Esophagus muscularis mucosa (tissue), 4 donors: ENCODE measurements at places on chromosomes 1 and 21. TPM values are rescaled to one million over a fixed set of nuclear protein-coding genes. Genes with fewer than 3 reads are reported as not detected.
A peak's percentile ranks its signal among the peaks of the same experiment; 100 is the strongest.

DNA sequence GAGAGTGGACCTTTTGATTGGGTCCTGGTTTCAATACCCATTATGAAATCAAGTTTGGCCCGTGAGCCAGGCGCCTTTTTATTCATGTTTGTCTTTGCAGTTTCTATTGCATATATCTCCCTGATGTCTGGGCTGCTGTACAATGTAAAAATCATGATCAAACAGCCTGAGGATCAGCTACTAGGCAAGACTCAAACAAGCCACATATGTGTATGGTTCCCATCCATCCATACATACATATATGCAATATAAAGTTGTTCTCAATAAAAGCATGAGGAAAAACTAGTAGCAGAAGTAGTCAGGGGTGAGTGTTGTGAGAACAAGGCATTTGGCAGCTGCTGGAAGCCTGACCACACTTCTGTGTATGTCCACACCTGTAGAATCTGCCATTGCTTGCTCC, 562.4 kb upstream of the USP24 start:
- no peak for DNase-seq

GRCh38 chr21:33374080-33374449, 29.1 kb upstream of the IFNGR2 start:
- no peak for DNase-seq

DNA sequence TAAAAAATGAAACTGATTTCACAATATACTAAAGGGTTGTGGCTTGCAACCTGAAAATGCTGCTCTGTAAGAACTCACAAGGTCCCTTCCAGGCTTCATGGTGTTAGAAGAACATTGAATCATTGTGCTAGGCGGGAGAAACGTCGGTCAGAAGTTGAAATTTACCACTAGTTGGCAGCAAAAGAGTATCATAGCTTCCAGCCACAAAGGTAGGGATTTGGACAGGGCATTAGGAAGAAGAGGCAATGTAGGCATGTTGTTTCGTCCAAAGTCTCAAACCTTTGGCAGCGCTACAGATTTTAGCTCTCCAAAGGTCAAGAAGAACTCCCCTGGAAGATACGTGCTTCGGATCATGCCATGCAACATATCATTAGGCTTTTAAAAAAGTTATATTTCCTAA, 62.5 kb upstream of the ZP4 start:
- no peak for DNase-seq

DNA sequence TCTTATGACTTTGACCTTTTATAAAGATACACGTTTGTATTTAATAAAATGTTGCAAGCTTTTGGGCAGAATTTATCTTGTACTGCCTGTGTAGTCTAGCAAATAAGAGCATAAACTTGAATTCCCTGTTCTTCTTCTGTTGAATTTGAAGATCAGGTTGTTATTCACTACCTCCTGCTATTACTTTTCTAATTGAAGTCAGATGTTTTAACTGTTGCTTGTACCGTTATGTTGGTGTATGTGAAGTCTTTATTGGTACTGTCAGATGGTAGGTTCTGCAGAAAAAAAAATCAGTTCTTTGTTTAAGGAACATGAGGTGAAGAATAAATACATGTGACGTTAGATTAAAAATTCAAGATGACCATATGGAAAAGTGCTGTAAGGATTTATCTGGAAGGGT, 69.1 kb downstream of the DYRK1A start:
- no peak for DNase-seq

GRCh38 chr1:203252678-203253077, 23.2 kb upstream of the CHIT1 start:
- DNase-seq, result no peak

GRCh38 chr1:147815503-147815902, 55.1 kb upstream of the GJA5 start:
- no peak for DNase-seq

GRCh38 chr1:98893371-98893770, 111.3 kb downstream of the PLPPR5 start:
- DNase-seq, result no peak

GRCh38 chr1:54163051-54163450, 10.3 kb upstream of the CDCP2 start:
- DNase-seq, result no peak

DNA sequence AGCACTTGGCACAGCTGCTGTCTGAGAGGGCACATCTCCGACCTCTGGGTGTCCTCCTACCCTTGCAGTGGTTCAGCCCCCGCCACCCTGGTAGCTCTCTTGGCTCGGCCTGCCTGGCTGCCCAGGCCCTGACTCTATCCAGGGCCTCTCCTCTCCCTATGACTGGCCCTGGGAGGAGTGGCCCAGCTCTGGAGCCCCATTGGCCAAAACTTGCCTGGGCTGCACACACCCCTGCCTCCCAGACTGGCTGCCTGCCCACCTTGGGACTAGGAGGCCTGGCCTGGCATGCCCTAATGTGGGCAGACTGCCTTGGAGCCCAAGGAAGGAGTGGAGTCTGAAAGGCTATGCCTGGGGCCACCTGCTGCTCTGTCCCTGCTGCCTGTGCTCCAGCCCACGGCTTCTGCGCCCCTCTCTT, 33.6 kb downstream of the ACOT11 start:
- DNase-seq, result peak; percentile 95

GRCh38 chr1:181396171-181396670, 87.1 kb upstream of the CACNA1E start:
- no peak for DNase-seq

- DNase-seq, result no peak
These were observed 15.4 kb upstream of the NASP start for GRCh38 chr1:45568421-45568820.

DNA sequence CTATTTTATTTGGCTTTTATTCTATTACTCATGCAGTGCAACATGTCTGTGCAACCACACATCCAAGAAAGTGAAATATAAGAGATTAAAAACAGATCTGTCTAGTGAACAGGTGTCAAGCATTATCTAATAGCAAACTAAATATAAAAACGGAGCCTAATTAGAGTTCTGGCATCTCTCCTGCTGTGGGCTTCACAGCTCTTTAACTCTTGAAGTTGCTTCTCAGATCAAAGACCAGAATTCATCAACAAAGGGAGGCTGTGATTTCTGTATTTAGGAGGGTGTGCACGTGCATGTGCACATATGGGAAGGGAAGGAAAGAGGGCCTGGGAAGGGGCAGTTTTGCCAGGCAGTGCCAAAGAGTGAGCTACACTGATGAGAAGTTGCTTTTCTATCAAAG, 81.0 kb downstream of the MIS18A start:
- DNase-seq, result peak; percentile 82

SLC19A2 gene
- total RNA-seq, result 38.8 TPM

TCHHL1 gene
- not detected for total RNA-seq

BRDT gene
- not detected for total RNA-seq

UBE2U gene
- not detected for total RNA-seq

CHAF1B gene
- total RNA-seq, result 0.83 TPM

SPRR2B gene
- total RNA-seq, result not detected
